ENCODE measurements at places on chromosomes 2 and 18.

DNA sequence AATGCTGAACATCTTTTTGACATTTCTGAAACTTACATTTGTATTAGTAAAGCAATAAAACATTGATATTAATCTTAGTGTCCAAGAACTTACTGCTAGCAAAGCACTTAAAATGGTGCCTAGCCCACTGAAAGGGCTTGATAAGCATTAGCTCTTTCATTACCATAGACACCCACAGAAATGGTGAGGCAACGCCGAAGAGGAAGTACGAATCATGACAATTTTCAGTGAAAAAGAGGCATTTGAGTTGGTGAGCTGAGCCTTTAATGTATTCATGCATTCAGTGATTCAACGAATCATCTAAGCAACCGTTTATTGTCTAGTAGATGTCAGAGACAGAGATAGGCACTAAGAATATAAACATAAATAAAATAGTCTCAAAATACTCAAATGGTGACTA, 101.1 kb downstream of the PIGN start:
- DNase-seq = no peak

GRCh38 chr2:120830096-120830830, 94.6 kb downstream of the GLI2 start:
- no peak for DNase-seq

DNA sequence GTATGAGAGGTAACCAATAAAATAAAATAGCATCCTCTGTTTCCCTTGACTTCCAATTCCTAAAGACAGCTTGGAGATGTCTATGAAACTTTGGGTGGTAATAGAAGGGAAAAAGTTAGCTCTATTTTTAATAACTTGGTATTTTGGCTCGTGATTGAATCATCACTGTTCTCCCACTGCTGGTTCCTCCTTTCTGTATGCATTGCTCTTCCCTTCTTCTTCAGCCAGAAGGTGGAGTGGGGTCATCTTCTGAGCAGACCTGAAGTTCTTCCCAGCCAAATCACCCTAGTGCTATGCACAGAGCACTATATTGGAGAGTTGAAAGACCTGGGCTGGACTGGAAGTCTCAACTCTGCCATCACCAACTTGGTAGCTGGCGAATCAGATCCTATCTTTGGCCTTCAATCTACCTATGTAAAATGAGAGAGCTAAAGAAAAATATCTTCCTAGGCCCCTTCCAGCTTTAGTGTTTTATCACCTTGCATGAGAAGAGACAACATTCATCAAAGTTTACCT, 54.1 kb downstream of the CPO start:
- DNase-seq = no peak

DNA sequence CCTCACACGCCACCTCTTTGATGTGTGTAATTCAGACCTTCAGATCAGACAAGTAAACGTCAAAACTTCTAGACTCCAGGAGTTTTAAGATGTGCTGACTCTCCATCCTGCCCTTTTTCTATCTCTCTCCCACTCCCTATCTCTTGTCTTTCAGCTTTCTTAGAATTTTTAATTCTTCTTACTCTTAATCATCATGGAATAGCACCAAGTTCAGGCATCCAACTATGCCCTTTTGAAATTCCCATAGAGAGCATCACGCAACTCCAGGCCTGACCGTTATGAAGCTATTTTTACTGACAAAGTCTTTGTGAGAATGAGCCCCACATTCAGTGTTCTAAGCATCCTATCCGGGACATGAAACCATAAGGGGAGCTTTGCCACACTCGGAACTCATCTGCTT, 62.6 kb downstream of the CTAGE1 start:
- DNase-seq = no peak

DNA sequence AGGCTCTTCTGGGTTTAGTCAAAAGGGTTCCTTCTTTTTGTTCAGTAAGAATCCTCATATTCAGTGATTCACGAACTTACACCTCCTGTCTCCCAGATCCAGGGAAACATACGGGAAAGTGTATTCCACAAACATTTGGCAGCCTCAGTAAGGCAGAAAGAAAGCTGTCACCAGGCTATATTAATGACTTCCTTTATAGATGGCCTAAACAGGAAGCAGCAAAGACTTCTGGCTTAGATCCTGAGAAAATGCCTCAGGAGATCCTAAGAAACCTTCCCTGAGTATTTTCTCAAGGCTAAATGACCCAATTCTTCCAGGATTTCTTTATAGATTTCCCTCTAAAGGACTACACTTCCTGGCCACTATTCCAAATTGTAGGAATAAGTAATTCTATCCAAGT, 1995.5 kb upstream of the CELF4 start:
- DNase-seq = no peak

GRCh38 chr2:108591163-108591562, 56.9 kb downstream of the LIMS1 start:
- peak; percentile 15 for DNase-seq

- no peak for DNase-seq
Observed at GRCh38 chr18:50862401-50862800, 16.5 kb upstream of the ME2 start.

GRCh38 chr2:178473931-178474330, 4.5 kb downstream of the FKBP7 start:
- no peak for DNase-seq

DNA sequence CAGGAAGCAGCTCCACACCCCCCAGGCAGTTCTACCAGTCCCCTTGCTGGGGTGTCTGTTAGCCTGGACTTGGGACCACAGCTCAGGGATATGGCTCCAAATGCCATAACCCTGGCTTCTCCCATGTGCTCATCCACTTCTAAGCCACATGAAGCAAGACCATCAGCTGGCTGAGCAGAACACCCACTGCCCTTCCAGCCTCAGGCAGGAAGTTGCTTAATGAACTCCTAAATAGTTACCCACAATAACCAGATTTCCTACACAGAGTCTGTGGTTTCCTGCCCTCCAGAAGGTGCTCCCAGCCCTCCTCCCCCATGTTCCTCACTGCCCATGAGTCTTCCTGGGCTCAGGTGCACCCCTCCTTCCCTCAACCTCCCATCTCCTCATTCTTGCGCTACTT, 98.3 kb upstream of the EPC2 start:
- DNase-seq = no peak

GRCh38 chr2:205198140-205198525, 484.2 kb upstream of the NRP2 start:
- no peak for DNase-seq

- no peak for DNase-seq
Observed at GRCh38 chr18:55314031-55314430, 274.0 kb downstream of the TCF4 start.

- no peak for DNase-seq
Observed at GRCh38 chr2:240920783-240921231, 14.7 kb downstream of the CROCC2 start.

GRCh38 chr18:13611142-13611600, 115.2 kb downstream of the FAM210A start:
- DNase-seq = no peak

Measured in stimulated activated CD8-positive, alpha-beta memory T cell treated with anti-CD3 and anti-CD28 coated beads, Interleukin-15, amount 100 ng/mL, for 48 hours (primary cell).